ENCODE measurements at places on chromosomes 16 and 17.
A peak's percentile ranks its signal among the peaks of the same experiment; 100 is the strongest.

DNA sequence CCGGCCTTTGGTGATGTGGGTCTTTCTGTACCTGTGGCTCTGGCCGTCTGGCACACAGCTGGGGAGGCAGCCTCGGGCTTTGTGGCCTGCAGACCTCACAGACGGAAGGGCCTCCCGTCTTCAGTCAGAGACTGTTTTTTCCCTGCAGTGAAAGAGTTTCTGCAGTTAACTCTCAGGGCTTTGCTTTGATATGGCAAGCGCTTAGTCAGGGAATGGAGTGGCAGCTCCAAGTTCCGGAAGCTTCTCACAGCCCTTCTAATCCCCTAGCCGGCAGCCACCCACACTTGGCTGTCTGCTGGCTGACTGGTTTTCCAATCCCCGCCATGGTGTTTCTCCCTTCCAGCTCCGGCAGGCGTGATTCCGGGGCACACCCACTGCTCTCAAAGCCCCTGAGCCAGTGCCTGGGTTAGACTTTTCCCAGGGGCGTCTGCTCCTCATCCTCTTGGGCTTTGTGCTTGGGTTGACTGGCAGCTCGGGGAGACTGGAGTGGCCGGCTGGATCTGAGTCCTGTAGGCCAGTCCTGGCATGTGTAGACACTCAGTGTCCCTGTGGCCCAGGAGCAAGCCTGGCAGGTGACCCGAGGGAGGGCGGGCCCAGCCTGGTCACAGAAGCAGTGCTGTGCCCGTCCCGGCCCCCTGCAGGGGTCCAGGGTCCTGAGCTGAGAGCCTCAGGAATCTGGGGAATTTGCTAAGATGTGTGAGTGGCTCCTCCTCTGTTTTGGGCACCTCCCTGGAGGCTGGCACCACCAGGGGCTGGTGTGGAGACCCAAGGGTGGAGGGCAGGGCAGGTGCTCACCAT lies 29.9 kb downstream of the BAIAP2 start:
- no peak for DNase-seq

- peak; percentile 55 for DNase-seq
Observed at GRCh38 chr16:80591071-80591915, 50.5 kb downstream of the DYNLRB2 start.

- DNase-seq, result no peak
Observed at GRCh38 chr17:41339571-41340172, 11.0 kb downstream of the KRT33A start.

GRCh38 chr17:39151943-39152818 lies 744 bp upstream of the PLXDC1 start:
- DNase-seq, result peak; percentile 52

- DNase-seq, result no peak
Observed at GRCh38 chr17:43434902-43435319, 36.1 kb downstream of the ARL4D start.

DNA sequence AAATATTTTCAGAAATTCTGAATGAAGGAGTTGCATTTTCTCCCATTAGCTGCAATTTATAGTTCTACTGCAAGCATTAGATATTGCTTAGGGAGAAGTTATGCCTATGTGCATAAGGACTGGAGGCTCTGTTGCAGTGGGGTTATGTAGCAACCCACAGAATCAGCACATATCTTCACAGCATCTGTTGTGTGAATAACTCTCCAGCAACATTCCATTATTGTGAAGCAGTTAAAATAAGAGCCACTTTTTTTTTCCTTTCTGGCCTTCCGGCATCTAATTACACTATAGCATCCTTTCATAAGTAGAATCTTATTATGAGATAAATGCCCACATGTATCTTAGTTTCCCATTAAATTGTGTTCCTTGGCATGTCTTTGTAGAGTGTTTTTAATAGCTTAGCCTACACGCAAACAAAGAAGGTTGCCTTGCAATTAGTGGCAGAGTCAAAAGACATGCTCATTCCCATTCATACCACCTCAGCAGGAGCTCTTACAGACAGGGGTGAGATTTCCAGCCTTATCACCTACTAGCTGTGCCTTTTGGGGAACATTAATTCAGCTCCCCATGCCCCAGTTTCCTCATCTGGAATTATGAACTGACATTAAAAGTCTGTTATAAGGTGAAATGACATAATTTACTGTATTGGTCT lies 596.0 kb upstream of the GOT2 start:
- no peak for DNase-seq

GRCh38 chr16:65119901-65120401 lies 1.9 kb downstream of the CDH11 start:
- DNase-seq, result no peak

- no peak for DNase-seq
Observed at GRCh38 chr17:58279016-58279711, 1.6 kb downstream of the MPO start.

DNA sequence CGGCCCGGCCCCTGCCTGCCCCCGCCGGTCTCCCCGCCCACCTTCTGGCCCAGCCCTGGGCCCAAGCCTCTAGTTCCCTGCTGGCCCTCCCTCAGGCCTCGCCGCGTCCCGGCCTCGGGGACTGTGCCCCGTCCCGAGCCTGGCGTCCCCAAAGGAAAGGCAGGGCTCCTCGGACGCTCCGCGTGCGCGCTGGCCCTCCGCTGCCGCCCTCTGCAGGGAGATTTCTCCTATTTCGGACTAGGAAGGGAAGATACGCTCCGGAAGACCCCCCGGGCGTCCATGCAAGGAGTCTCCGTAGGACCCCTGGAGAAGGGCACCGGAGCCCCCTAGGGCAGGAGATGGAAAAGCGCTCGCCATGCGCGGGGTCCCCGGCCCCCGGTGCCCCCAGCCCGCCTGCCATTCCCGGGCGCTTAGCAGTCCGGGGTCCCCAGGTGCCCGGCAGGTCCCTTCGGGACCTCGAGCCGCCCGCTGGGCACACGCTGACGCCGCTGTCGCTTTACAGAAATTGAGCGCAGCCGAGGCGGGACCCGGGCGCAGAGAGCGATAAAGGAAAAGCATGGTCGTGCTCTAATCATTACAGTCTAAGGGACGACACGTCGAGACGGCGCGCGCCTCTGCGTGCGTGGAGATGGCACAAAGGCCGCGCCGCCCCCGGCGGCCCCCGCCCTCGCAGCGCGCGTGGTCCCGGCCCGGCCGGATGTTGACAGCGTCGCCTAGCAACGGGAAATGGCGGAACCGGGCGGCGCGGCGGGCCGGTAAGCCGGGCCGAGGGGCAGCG lies at the start of gene CCDC40:
Gene CCDC40, plus strand, starts transcription at position 706 of the 778 bp plus-strand sequence. Its CDS starts 21 bp downstream, at position 727.
- peak; percentile 61 for DNase-seq

- DNase-seq, result no peak
Observed at GRCh38 chr17:40218006-40218739, 931 bp upstream of the WIPF2 start.

- DNase-seq, result no peak
Observed at GRCh38 chr16:84774810-84775209, 45.0 kb upstream of the CRISPLD2 start.

GRCh38 chr16:85718682-85719081 lies 29.9 kb upstream of the GINS2 start:
- DNase-seq, result no peak

- no peak for DNase-seq
Observed at GRCh38 chr17:66466106-66466820, 163.8 kb downstream of the PRKCA start.

GRCh38 chr17:39339272-39339671 lies 62.2 kb downstream of the FBXL20 start:
- DNase-seq, result no peak

Measured in activated naive CD4-positive, alpha-beta T cell treated with anti-CD3 and anti-CD28 coated beads for 36 hours (primary cell).